Lower leg skin (tissue), 4 donors: ENCODE measurements at places on chromosomes 3 and 15. TPM values are rescaled to one million over a fixed set of nuclear protein-coding genes. Genes with fewer than 3 reads are reported as not detected.

DNA sequence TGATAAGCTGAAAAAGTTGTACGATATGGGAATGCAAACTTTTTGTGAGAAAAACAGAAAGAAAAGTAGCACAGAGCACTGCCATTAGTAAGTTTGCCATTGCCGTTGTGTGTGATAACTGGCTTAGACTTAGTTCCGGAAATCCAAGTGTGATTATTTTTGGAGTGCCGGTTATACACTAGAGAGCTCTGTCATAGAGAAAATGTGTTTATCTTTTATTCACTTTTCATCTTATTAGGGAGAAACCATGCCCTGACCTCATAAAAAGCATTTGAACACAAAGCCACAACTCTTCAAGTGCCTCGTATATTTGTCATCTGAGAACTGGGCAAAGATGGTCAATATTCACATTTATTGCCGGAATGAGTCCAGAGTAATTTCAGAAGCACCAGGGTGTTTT is 36.1 kb downstream of the CTDSPL start:
- no peak for DNase-seq

DNA sequence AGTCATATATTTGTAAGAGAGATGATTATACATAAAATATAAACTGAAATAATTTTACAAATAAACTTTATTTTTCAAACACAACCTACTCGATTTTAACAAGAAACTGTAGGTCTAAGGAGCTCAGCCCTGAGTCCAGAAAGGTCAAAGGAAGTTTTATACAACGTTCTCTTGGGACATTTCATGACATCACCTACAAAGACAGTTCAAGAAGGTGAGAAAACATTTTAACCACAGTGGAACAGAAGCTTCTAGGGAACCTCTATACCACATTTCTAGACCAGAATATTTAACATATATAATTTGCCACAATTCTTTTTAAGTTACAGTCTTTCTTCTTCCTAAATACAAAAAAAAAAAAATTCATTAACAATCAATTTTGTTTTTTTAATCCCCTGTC is 40.1 kb downstream of the CBLB start:
- no peak for DNase-seq

DNA sequence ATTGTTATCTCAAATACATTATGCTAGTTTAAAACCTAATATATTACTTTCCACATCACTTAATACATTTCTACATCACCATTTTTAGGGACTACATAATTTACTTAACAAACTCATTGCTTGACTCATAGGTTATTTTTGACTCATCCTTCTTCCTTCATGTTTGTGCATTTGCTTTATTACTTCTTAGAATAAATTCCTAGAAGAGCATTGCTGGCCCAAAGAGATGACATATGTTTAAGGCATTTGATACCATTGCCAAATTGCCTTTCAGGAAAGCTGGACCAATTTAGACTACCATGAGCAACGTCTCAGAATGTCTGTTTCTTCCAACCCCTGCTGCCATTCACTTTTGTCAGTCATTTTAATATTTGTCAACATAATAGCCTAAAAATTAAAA is 905.8 kb downstream of the IGSF11 start:
- DNase-seq: no peak

- DNase-seq: no peak
These were observed 48.8 kb upstream of the HEG1 start for GRCh38 chr3:125104639-125105038.

- no peak for DNase-seq
These were observed 228.0 kb upstream of the ADAMTS9 start for GRCh38 chr3:64915778-64916177.

- DNase-seq: no peak
These were observed 25.5 kb upstream of the RNU6-1 start for GRCh38 chr15:67865331-67865730.

DNA sequence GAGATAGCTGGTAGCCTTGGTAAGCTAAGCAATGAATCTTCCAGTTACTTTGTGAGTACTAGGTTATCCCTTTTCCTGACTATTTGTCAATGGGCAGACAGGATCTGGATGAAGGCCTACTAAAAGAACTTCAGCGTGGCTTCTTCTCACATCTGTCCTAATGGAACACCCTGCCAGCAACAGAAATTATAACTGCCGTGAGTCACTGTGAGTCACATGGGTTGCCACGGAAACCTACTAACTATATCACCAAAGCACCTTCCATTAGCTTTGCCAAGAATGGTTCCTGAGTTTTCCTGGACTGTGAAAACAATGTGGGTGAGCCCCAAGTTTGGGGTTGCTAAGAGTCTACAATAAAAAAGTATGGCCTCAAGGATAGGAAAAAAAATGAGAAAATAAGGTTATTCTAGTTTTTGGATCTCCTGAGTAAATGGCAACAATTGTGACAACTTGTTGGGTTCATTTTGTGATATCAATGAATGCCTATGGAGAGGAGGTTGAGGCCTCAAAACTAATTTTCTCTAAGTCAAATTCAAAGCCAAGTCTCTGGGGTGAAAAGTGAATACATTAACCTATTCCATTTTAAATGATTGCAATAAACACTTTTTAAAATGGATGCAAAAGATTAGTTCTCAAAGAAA is 195.1 kb upstream of the ICE2 start:
- peak; percentile 84 for DNase-seq

DNA sequence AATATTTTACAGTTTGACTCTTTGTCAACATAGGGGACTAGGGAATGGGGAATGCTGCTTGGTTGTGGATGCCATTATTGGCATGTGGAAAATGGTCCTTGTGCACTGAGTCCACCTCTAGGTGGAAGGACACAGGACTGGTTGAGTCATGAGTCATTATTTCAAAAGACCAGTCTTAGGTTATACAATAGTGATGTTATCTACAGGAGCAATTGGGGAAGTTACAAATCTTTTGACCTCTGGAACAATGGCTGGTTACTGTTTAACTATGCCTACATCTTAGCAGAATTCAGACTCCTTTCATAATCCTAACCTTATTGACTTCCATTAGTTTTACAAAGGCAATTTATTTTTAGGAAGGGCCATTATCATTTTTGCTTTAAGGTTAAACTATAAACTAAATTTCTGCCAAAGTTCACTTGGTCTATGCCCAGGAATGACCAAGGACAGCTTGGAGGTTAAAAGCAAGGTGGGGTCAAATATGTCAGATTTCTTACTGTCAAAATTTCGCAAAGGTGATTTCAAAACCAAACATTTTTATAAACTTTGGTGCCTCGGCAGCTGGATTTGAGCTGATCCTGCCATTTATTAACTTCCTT is 11.8 kb upstream of the CCR8 start:
- no peak for DNase-seq

DNA sequence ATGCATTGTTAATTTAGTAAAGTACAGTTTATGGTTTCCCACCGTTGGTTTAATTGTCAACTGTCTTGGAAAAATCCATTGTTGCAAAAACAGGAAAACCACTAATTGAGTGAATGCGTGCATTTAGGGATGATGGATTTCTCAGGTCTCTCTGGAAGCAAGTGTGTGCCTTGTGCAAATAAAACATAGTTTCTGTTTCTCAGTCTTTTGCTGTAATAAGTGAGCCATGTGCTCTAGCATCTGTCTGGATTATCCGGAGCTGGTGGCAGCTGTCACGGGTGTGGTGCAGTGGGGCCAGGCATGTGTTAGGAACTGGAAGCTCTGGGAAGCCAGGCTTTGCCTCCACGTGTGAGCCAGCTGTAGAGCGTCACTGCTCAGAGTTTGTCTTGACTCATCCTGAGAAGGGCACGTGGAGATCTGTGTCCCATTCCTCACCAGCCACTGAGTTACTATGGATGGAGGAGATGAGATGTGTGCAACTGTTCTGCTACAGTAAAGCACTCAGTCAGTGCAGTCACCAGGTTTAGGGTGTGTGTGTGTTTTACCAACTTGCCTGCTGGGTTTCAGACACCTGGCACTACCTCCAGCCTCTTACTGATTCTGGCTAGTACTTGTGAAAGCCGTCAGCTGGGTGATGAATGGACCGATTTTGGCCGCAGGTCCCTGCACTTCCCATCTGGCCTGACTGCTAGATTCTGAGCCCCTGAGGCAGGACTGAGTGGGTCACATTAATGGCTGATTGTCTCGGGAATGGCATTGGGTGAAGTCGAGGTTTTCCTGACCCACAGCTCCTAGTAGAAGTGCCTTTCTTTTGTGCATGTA is 7.2 kb downstream of the APBA2 start:
- no peak for DNase-seq

GRCh38 chr3:169246158-169246557 is 417.4 kb downstream of the MECOM start:
- DNase-seq: no peak

ZNF385D gene
- total RNA-seq: 0.42 TPM
